ENCODE measurements at places on chromosomes 11 and 22.

- DNase-seq = no peak
These were observed 37.6 kb upstream of the SYT13 start for GRCh38 chr11:45323601-45324249.

- DNase-seq = no peak
These were observed 946.2 kb downstream of the BRD1 start for GRCh38 chr22:48881326-48881980.

GRCh38 chr11:3198815-3199214 lies 19.8 kb downstream of the MRGPRG start:
- no peak for DNase-seq

- DNase-seq = no peak
These were observed 50.6 kb downstream of the CSTPP1 start for GRCh38 chr11:46987183-46987582.

- no peak for DNase-seq
These were observed 77.8 kb downstream of the C11orf91 start for GRCh38 chr11:33622806-33623205.

DNA sequence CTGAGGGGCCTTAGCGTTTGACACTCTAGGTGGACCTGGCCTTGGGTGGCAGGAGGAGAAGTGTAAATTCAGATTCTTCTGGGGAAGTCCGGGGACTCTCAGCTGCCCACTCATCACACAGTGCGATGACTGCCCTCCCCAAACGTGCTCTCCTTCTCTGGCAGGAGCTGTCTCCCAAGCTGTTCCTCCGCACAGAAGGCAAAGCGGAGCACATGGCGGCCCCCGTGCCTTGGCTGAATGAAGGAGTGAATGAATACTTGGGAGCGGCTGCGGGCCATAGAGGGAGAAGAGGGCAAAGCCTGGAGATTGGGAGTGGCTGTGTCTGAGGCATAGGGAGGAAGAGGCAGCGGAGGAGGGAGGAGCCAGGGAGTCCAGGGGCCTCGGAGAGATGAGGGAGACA lies 6.9 kb upstream of the NAA40 start:
- DNase-seq = no peak

DNA sequence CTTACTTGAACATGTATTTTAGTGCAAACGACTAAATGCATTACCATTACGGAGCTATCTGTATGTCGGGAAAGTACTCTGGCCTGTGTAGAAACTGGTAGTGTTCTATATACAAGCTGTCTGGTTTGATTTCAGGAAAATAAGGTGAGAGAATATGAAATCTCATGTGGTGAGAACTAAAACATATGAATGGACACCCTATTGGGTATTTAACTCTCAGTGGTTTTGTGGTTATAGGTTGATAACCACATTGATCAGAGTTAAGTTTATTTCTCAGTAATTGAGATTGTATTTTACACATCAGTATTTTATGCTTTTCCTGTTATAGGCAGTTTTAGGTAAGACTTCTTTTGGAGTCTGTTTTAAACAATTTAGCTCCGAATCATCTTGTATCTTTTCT lies 10.4 kb downstream of the ANO5 start:
- DNase-seq = no peak

- DNase-seq = no peak
These were observed 70.1 kb upstream of the TENM4 start for GRCh38 chr11:79510960-79511359.

DNA sequence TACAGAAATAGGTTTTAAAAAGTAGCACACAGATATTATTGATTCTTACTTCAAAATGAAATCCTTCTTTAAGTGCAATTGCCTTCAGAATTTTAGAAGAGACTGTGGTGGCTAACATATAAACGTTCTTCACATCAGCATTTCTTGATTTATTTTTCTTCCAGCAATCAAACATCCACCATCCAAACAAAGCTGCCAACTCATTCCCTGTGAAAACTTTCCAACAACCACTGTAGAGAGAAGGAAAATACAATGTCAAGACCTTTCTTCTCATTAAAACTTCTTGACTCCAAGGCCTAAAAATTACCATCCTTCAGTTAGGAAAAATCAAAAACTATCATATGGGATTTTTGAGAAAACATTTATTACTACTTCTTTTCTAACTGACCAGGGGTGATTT lies 34.0 kb upstream of the P4HA3 start:
- no peak for DNase-seq

- DNase-seq = no peak
These were observed 218.1 kb downstream of the SNX19 start for GRCh38 chr11:130698174-130698573.

- DNase-seq = peak; percentile 46
These were observed 38.0 kb downstream of the EXT2 start for GRCh38 chr11:44133335-44133946.

- DNase-seq = no peak
These were observed 555.0 kb downstream of the BRD1 start for GRCh38 chr22:49272546-49273125.

DNA sequence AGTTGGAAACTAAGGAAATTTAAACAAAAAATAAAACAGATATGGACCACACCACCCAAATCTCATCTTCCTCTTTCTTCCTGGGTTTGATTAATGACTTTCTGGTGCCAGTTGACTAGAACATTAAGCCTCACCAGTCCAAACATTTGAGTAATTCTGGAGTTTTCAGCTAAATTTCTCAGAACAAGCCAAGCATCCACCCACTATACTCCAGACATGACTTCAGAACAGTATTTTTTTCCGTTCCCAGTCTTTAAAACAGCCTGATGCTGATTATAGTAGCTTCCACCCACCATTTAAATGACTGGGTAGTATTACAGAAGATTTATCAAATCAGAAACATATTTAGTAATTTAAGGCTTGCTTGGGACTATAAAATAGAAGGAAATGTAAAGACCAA lies 230.9 kb upstream of the UBASH3B start:
- no peak for DNase-seq

DNA sequence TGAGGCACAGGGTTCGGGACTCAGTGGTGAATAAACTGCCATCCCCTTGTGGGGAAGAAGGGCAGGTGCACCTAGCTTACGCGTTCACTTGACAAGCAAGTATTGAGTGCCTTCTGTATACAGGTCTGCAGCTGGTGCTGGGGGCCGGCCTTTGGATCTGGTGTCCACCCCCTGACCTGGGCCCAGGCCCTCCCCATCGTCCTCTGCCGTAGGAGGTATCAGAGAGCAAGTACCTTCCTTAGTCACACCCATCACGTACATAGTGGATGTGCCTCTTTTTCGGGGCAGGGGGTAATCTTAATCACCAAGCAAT lies 53.3 kb downstream of the SMIM38 start:
- no peak for DNase-seq

DNA sequence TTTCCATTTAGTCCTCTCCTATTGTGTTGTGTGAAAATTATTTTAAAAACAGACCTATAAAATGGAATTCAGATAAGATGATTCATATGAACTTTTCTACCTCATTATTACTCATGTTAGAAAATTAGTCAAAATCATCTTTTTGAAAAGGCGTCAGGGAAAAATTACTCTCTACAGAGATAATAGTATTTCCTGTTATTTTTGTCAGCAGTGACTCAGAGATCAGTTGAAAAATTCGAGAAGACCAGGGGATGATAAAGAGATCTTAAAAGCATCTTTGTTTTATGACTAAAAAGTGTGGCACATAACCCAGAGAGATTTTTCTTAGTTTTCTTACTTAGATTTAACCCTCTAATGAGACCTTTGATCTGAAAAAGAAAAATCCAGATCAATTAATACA lies 157.9 kb upstream of the CARD18 start:
- DNase-seq = no peak

DNA sequence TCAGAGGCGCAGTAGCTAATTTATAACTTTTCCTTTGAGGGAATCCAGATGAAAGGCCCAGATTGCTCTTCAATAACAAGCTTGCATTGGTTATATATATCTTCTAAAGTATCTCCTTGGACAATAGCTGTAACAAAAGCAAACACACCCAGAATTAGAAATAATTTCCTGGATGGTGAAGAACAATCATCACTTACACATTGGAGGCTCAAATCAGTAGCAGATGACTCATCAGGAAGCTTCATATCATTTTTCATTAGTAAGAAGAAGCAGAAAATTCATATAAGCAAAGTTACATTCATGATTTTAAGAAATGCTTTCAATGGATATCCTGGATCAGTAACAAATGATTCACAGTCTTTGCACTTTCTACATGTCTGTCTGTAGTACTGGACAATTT lies 173.6 kb upstream of the CCDC90B start:
- no peak for DNase-seq

GRCh38 chr11:392102-392777 lies 1.8 kb upstream of the PKP3 start:
- no peak for DNase-seq

DNA sequence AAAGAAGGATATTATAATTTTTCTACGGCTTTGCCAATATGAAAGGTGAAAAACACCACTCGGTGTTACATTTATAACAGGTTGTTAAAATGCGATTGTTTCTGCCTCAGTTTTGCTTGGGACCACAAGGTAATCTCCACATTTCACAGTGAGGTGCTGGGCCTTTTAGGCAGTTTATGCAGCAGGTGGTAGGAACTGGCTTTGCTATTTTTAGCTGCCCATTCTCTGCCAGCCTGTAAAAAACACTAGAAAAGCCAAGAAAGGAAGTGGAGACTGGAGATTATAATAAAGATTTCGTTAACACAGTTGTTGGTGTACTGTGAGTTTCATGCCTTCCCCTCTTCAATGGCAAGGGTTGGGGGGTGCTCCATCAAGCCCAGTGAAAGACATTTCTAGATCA lies 8.0 kb upstream of the MRPL16 start:
- no peak for DNase-seq

DNA sequence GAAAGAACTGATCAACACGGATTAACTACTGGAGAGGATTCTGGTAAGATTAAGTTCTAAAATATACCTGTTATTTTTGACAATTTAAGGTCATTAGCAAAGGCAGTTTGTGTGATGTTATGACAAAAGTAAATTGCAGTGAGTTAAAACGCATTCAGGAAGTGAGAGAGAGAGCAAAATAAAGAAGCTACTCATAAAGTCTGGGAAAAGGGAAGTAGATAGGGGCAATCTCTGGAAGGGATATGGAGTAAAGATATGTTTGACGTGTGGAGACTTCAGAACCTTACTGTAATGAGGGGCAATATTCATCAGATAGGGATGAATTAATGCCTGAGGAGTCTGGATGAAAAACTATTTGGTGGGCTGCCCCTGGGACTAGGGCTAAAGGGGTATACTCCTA lies 16.8 kb downstream of the OR56B4 start:
- no peak for DNase-seq

All from pons (tissue), 1 donor.